ENCODE measurements at places on chromosomes 6 and 20.
A peak's percentile ranks its signal among the peaks of the same experiment; 100 is the strongest.

DNA sequence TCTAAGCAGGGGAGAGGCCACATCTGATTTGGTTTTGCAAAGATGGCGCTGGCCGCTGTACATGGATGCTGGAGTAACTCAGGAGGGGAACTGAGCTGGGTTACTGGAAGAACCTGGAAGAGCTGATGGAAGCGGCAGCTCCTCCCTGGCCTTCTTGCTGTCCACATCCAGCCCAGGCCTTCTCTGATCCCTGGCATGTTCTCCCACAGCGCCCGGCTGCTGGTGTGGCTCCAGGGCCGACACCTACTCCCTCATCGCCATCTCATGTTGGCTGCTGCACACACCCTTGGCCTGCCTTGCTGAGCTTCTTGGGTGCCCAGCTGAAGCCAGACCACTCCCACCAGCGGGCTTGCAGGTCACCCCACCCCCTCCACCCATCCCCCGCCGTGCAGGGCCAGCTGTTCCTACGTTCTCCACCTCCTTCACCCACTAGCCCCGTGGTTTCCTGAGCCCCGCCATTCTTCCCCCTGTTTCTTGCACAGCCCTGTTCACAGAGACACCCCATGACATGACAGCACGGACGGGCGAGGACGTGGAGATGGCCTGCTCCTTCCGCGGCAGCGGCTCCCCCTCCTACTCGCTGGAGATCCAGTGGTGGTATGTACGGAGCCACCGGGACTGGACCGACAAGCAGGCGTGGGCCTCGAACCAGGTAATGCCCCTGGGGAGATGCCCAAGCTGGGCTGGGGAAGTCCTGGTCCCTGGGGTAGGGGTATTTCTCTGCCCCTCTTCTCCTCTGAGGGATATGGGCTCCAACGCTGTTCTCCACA, 28.4 kb downstream of the VSTM2L start:
- no peaks in the 10 kb centered on the region for H3K27me3 ChIP-seq
- no peak overlapping the region for H3K4me3 ChIP-seq
- DNase-seq, result no peak

DNA sequence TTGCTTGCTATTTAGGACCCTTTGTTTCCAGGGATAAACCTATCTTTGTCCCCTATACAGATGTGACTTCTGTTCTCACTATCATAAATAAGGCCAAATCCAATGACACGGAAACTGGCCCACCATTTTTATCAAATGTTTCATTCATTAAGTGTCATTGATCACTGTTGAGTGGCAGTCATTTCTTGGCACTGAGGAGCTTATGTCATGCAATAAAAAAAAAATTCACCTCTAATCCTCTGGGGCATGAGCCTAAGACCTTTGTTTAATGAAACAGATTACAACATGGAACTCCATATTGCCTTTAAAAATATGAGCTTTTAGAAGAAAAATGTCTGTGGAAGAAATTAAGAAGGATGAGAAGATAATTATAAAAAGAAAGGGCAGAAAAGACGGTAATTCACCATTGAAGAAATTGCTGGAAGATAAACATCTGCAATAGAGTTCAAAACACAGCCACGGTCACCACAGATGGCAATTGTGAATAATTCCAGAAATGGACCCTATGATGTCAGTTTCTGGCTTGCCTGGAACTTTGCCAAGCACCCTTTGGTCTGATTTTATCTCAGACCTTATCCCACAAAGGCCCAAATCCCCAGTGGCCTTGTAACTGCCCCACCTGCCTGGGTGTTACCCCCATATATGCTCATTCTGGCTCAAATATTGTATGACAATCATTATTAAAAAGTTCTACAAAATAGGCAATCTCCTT, 91.1 kb downstream of the DST start:
- peak overlapping the region; percentile 10 for H3K27ac ChIP-seq
- DNase-seq, result no peak
- H3K4me3 ChIP-seq, result no peak overlapping the region
- no peaks in the 10 kb centered on the region for H3K27me3 ChIP-seq
- no peaks in the 10 kb centered on the region for H3K4me1 ChIP-seq
- H3K36me3 ChIP-seq, result peaks cover 10% of the 10 kb centered on the region

- no peaks in the 10 kb centered on the region for H3K27me3 ChIP-seq
- no peaks in the 10 kb centered on the region for H3K4me1 ChIP-seq
- no peaks in the 10 kb centered on the region for H3K36me3 ChIP-seq
- H3K27ac ChIP-seq, result no peak overlapping the region
- no peak overlapping the region for H3K4me3 ChIP-seq
- DNase-seq, result peak; percentile 53
These were observed 168.6 kb downstream of the NFATC2 start for GRCh38 chr20:51373713-51374455.

GRCh38 chr6:168546151-168546550, 105.2 kb downstream of the SMOC2 start:
- H3K4me3 ChIP-seq, result no peak overlapping the region
- no peaks in the 10 kb centered on the region for H3K27me3 ChIP-seq
- DNase-seq, result no peak
- H3K27ac ChIP-seq, result no peak overlapping the region

DNA sequence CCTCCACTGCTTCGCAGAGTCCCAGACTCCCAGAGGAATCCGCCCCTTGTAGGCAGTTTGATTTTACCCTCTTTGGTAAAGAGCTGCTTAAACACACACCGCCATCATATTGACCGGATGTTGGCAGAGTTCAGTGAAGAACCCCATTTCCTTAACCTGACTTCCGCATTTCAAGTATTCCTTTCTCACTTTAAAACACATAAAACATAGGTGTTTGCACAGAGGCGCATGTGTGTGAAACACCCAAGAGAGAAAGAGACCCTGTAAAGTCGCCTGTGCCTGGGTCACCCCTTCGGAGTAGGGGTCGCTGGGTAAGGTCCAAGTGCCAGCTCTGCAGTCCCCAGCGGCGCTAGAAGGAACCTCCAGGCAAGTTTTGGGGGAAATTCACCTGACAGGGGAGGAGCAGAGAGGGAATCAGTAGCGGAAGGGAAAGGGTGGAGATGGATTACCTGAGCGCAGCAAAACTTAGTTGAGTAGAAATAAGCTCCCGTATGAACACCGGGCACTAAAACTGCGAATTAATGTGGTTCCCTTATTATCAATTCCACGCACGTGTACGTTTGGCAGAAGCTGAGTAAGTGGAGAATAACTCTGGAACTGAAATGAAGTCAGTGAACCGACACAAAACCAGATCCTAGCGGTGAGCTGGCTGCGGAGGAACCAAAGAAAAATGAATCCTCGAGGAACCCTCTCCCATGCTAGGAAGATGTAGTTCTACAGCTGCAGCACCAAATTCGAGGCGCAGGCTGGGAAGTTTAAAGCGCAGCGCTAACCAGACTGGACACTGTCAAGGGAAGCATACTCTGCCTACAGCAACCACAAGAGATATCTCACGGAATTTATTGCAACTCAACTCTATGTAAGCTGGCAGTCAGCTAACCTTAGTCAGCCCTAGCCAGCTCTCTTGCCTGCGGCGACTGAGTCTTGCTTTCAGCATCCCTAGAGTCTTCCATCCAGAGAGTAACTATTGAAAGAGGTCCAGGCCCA, 3.5 kb upstream of the HTR1B start:
- peak overlapping the region; percentile 46 for H3K4me3 ChIP-seq
- no peaks in the 10 kb centered on the region for H3K36me3 ChIP-seq
- peaks cover 61% of the 10 kb centered on the region for H3K27me3 ChIP-seq

DNA sequence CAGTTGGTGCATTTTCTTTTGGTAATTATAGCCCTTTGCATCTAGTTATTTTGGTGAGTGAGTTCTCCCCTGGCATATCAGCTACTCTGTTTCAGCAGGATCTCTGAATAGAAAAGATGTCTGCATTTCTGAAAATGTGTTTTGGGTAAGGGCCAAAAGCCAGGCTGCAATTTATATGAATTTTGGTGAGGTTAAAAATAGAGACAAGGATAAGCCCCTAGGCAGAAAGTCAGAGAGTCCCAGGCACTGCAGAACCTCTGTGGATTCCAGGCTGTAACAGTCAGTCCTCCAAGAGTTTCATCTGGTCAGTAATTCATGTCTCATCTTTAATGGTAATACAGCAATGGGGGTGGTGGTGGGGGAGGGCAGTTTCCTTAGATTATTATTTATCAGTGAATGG, 53.0 kb downstream of the HDGFL1 start:
- no peak overlapping the region for H3K27ac ChIP-seq
- H3K4me1 ChIP-seq, result no peaks in the 10 kb centered on the region
- DNase-seq, result no peak
- no peak overlapping the region for H3K4me3 ChIP-seq
- no peaks in the 10 kb centered on the region for H3K36me3 ChIP-seq
- H3K27me3 ChIP-seq, result no peaks in the 10 kb centered on the region

GRCh38 chr6:145865175-145865574, 50.6 kb upstream of the FBXO30 start:
- H3K4me1 ChIP-seq, result no peaks in the 10 kb centered on the region
- H3K36me3 ChIP-seq, result no peaks in the 10 kb centered on the region
- H3K4me3 ChIP-seq, result no peak overlapping the region
- no peak overlapping the region for H3K27ac ChIP-seq

DNA sequence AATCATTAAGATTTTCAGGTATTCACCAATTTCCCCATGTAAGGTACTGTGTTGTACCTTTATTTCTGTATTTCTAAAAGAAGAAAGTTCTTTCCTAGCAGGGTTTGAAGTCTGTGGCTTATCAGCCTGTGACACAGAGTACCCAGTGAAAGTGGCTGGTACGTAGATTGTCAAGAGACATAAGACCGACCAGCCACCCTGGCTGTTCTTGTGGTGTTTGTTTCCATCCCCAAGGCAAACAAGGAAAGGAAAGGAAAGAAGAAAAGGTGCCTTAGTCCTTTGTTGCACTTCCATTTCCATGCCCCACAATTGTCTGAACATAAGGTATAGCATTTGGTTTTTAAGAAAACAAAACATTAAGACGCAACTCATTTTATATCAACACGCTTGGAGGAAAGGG, 40.6 kb upstream of the SMIM28 start:
- no peak overlapping the region for H3K4me3 ChIP-seq
- no peaks in the 10 kb centered on the region for H3K27me3 ChIP-seq

DNA sequence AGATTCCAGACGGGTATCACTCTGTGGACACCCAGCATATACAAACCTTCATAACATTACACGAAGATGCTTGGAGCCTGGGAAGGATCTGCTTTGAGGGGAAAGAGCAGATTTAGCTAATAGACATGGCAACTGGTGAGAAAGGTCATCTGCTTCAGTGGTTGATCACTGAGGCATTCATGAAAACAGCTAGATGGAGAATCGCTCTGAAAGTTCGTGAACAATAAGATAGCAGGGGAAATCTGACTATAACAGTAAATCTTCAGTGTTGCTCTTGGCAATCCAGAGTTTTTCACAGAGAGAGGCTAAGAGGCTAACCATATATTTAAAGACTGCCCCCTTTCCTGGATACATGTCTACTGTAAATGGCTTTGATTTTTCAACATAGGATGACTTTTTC, 245.3 kb downstream of the FARS2 start:
- DNase-seq, result no peak
- no peaks in the 10 kb centered on the region for H3K36me3 ChIP-seq
- no peak overlapping the region for H3K27ac ChIP-seq

- no peaks in the 10 kb centered on the region for H3K27me3 ChIP-seq
- H3K4me3 ChIP-seq, result no peak overlapping the region
- no peak overlapping the region for H3K27ac ChIP-seq
- DNase-seq, result no peak
- no peaks in the 10 kb centered on the region for H3K36me3 ChIP-seq
These were observed 54.2 kb downstream of the CNR1 start for GRCh38 chr6:88111991-88112390.

DNA sequence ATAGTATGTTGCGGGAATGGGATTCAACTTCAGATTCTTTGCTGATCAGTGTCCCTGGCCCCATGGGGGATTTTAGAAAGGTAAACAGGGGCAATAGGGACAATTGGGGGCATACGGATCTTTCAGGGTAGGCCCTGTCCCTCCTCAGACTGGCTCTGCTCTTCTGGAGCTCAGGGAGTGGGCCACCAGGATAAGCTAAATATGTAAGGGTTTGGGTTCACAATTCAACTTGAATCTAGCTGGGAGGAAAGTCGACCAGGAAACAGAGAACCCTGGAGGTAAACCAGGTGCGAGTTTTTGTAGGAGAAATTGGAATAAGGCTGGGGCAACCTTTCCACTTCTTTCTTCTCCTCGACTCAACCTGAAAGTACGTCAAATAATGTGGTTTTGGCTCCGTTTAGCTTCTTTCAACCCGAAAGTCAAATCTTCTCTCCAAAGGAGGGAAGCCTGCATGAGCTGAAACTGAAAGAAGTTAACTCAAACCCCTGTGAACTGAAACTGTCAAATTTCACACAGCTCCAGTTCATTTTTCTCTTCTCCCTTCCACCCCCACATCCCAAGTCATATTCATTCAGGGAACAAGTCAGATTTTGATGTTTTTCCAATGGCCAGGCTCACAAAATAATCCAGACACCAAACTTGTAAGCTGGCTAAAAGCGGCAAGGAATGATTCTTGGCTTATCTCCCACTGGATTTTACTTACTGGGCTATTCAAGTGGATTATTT, 278.2 kb downstream of the CLIC5 start:
- H3K27ac ChIP-seq, result no peak overlapping the region
- no peak overlapping the region for H3K4me3 ChIP-seq
- H3K4me1 ChIP-seq, result peaks cover 14% of the 10 kb centered on the region
- no peak for DNase-seq

- H3K36me3 ChIP-seq, result no peaks in the 10 kb centered on the region
- H3K4me3 ChIP-seq, result peak overlapping the region; percentile 52
- H3K27me3 ChIP-seq, result peaks cover 70% of the 10 kb centered on the region
- peaks cover 16% of the 10 kb centered on the region for H3K4me1 ChIP-seq
- no peak for DNase-seq
These were observed 506 bp downstream of the RGS17 start for GRCh38 chr6:153130515-153131036.

DNA sequence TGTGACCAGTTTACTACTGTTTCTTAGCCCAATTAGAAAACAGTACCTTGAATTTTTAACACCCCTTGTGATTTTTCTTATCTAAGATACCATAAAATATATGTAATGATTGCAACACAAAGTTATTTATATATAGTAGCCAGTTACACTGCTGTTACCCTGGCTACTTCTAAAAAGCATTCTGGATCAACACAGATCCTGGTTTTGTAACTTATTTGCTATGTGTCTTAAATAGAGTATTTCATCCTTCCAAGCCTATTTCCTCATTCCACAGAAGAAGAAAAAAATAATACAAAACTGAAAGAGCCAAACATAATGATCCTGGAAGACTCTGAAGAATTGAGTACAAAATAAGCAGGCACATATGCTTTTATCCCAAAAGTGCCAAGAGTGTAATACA, 19.0 kb upstream of the GSTA4 start:
- H3K4me3 ChIP-seq, result no peak overlapping the region
- H3K4me1 ChIP-seq, result no peaks in the 10 kb centered on the region
- H3K36me3 ChIP-seq, result no peaks in the 10 kb centered on the region
